Urinary bladder (tissue), 4 donors: ENCODE measurements at places on chromosomes 11 and 22. TPM values are rescaled to one million over a fixed set of nuclear protein-coding genes. Genes with fewer than 3 reads are reported as not detected.

Gene TMPRSS4
- polyA plus RNA-seq, result 27.9 TPM

Gene SYTL2
- polyA plus RNA-seq, result 18.5 TPM

Gene GPR83
- 0.08 TPM for polyA plus RNA-seq

Gene OR8G5
- not detected for polyA plus RNA-seq

Gene TRIM48
- not detected for polyA plus RNA-seq

Gene CHKB
- polyA plus RNA-seq, result 45.7 TPM

Gene CD3D
- polyA plus RNA-seq, result 5.6 TPM

Gene CLTCL1
- 6.0 TPM for polyA plus RNA-seq

Gene PYGM
- polyA plus RNA-seq, result 33.6 TPM

Gene KIAA1671
- polyA plus RNA-seq, result 13.0 TPM

DNA sequence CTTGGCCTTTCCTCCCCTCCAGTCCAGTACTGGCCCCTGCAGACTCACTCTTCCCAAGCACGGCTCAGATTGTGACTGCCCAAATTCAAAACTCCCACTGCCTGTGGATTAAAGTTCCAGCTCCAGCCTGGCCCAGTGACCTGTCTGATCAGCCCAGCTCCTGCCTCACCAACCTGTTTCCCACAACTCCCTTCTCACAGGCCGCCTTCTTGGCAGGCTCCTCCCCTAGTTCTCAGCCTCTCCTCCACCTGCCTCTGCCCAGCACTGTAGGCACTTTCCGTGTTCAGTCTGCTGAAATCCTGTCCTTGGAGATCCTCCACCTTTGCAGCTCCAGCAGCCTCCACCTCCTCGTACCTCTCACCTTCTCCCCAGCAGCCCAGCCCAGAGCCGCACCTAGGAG lies 68.6 kb downstream of the MICAL2 start:
- DNase-seq, result no peak

DNA sequence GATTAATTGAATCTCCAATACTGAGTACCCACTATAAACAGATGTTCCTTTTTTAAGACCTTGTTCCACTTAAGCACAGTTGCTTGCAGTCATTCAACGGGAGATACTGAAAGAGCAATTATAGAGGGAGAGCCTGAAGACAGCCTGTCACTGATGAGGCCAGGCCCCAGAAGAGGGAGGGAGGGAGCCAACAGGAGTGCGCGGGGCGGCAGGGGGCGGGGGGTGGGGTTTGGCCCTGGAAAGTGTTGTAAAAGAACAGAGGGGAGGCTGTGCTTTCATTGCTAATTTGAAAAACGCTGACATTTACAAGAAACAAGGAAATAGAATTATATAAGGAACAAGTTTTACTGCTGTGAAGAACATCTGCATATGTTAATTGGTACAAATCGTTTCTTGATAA lies 53.1 kb downstream of the MAP6 start:
- no peak for DNase-seq

DNA sequence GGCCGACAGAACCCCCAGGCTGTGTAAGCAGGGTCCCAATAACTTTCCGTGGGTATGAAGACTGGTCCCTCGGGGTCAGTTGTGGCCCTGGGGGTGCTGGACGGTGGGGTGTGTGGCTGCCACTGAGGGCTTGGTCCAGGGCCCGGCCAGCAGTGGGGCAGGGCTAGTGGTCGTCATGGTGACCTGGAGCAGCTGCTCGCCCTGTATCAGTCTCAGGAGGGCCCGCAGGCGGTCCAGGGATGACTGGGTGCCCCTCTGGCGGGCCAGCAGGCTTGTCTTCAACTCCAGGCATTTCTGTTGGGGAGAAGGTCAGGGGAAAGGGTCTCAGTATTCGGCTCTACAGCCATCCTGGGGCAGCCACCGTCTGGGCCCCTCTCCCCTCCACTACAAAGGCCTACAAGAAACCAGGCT lies 126.8 kb downstream of the PHF21B start:
- no peak for DNase-seq

GRCh38 chr11:95091663-95092180 lies 2.1 kb downstream of the ENDOD1 start:
- no peak for DNase-seq

- DNase-seq, result no peak
Measured at GRCh38 chr11:9858218-9858617, 194.3 kb downstream of the SWAP70 start.

DNA sequence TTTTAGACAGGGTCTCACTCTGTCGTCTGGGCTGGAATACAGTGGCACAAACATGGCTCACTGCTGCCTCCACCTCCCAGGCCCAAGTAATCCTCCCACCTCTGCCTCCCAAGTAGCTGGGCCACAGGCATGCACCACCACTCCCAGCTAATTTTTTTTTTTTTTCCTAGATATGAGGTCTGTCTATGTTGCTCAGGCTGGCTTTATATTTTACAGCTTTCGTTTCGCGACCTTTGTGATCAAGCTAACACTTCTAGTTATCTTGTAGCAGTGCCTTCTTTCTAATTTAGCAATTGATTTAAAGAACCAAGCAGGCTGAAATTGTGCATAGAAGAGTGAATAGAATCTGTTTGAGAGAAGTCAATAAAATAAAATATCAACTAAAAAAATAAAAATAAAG lies 11.3 kb downstream of the CKAP5 start:
- DNase-seq, result no peak

DNA sequence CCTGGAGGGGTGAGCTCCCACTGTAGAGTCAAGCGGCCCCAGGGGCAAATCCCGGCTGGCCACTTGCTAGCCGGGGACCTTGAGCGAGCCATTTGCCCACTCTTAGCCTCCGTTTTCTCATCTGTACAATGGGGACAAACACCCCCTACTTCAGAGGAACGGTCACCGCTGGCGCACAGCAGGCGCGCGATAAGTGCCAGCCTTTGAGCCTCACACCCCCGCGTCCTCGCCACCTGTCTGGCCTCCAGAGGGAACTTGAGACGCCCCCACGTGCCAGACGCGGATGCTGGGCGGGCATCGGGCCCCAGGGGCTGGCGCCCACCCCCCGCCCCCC lies 72.6 kb upstream of the TCF20 start:
- no peak for DNase-seq

DNA sequence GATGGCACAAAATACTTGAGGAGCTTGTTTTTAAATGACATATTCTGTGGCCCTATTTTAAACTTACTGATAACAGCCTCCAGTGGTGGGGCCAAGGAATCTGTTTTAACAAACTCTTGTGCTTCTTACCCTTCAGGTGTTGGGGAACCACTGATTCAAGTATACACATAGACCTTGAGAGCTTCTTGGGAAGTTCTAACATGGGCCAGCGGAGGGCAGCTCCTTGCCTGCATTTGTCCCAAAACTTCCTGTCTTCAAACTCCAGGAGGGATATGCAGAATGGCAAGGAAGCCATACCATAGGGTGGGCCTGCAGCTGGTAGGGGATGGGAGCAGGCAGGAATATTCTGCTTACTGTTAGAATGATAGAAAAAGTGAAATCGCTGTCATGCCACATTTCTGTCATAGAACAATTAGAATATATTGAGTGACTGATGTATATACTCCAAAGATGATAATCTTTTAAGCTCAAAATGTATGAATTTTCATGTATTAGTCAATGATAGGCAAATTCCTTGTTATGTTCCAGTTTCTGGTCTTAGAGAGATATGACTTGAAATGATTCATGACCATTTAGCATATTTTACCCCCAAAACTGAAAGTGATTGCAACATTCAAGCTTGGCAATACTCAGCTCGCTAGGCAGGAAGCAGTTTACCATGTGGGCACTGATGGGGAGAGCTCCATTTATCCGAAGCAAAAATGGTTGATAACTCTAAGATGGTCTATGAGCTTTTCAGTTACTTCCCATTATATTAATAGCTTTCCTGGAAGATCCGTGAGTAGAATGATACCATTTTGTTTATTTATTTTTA lies 9.2 kb downstream of the EXT2 start:
- no peak for DNase-seq

- no peak for DNase-seq
Measured at GRCh38 chr11:59380263-59381059, 21.8 kb downstream of the OR5AN1 start.

DNA sequence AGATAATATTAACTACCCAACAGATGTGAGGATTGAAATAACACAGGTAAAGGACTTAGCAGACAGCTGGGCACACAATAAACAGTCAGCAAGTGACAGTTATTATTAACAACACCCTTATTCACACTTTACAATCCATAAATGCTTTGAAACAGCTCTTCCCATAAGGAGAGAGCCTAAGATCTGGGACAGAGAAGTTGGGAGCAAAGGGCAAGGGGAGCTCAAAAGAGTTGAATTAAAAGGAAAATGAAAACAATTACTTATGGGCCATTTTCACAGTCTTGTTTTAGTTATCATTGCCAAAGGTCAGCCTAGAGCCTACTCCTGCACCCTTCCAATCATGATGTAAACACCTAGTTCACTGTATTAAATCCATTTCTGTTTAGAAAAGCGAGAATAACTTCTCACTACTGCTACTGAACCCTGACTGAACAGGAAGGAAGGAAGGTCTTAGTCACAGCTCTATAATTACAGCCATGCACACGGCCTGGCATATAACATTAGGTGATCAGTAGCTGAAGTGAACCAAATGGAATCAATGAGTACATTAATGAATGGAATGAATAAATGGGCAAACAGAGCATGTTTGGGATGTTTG lies 111.3 kb downstream of the PLEKHA7 start:
- DNase-seq, result no peak

DNA sequence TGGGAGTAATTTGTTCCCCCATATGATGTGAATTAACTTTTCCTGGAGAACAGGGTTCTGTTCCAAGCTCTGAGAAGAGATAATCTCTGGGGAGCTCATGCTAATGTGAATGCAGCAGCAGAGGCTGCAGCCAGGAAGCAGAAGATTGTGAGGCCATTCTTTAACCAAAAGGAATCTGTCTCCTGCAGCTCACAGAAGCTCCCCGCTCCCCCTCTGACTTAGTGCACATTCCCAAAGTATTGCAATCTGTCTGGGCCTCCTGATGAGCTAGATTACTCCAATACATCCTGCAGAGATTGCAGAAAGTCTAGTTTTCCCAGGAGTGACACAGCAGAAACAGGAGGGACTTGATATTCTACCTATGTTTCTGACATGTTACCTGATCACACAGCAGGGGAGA lies 420.6 kb upstream of the FAT3 start:
- no peak for DNase-seq

- no peak for DNase-seq
Measured at GRCh38 chr22:47593291-47593690, 830.8 kb downstream of the TBC1D22A start.

DNA sequence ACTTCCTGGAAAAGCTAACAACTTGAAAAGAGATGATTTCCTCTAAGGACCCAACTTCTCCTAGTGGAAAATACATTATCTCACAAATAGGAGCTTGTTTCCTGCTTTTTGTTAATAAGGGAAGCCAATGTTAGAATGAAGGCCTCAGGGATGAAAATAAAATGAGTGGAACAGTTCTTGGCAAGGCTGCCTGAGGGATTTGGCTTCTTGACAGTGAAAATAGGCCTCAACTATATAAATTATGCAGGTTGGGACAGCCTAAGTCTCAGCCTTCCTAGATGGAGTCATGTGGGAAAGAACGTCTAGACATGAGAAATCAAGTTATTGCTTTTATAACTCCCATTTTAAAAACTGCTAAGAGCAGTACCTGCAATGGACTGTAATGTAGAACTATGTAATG lies 92.8 kb upstream of the FIBIN start:
- peak; percentile 52 for DNase-seq

GRCh38 chr11:67071420-67072284 lies 15.0 kb downstream of the RHOD start:
- no peak for DNase-seq

- DNase-seq, result no peak
Measured at GRCh38 chr22:20000246-20001081, 16.2 kb downstream of the ARVCF start.

DNA sequence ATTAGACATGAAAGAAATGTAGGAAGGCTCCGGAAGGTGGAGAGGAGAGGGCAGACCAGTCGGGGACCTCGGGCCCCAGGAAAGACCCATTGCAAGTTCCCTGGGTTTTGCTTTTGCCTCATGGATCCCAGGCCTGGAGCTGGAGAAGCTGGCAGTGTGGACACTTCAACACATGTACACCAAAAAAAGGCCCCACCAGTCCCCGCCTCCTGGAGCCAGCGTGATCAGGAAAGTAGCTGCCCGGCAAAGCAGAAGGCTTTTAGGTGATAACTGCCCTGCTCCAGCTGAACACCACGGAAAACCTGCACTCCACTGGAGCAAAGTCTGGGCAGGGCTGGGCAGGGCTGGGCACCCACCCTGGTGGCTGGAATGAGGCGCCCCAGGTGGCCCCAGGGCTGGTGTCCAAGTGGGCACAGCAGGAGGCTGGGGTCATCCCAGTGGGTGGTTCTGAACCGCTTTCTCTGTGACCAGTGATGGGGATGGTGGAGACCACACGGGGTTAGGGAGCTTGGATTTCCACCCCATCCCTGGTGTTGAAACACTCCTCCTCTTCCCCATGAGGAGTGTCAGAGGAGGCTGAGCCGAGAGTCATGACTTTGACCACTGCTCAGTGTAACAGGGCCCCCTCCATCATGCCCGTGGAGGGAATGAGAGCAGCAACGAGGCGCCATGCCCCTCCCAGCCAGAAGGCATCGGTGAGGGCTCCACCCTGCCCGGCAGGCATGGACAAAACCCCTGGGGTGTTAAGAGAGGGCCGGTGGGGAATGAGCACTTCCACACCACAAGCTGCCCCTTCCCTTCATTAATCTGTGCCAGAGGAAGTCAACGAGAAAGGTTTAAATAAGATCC lies 16.9 kb upstream of the MUC5AC start:
- DNase-seq, result no peak

DNA sequence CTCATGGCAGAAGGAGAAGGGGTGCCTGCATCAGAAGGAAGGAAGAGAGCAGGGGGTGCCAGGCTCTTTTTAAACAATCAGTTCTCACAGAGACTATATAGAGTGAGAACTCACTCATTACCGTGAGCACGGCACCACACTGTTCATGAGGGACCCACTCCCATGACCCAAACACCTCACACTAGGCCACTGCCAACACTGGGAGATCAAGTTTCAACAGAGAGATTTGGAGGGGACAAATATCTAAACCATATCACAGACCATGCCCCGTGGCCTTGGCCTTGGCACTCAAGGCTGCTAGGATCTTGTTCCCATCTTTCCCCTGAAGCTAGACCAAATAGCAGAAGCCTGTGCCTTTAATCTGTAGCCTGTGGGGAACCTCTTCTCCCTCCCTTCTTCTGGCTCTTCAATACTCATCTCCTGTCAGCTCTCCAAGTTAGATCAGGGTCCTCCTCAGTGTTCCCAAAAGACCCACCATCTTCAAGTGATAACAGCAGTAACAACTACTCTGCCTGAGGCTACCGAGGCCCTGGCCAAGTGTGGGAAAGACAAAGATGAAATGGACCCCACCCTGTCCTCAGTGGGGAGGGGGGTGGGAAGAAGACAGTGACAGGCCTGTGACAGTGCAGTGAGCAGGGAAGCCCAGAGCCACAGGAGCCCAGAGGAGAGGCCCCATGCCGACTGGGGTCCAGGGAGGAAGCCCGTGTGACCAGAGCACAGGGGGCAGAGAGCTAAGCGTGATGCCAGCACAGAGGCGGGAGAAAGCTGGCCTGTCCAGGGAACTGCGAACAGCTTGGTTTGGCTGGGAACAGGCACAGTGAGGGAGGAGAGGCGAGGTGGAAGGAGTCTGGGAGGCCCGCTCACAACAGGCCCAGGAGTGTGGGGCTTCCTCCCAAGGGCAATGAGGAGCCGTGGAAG lies 72.6 kb downstream of the MYO7A start:
- no peak for DNase-seq
